IMR-90 (cell line): ENCODE measurements at places on chromosomes 16 and 17. TPM values are rescaled to one million over a fixed set of nuclear protein-coding genes. Genes with fewer than 3 reads are reported as not detected.

DNA sequence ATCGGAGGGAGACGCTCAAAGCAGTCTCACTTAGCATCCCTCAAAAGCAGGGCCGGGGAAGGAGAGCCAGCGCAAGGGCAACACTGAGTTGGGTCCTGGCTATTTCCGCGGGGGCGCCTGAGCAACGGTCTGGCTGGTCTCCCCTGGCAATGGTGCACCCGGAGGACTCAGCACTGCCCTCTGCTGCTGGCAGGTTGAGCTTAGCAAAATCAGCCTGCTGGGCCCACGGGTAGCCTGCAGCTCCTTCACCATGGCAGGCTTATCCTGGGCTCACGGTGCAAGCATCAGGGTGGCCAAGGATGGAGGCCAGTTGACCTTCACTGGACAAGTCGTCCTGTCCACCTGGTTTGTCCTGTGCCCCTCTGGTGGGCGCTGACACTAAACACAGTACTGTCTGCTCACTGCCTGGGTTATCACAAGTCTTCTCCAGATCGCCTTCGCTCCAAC, 14.4 kb upstream of the ALDH3A1 start:
- peak; percentile 59 for DNase-seq

DNA sequence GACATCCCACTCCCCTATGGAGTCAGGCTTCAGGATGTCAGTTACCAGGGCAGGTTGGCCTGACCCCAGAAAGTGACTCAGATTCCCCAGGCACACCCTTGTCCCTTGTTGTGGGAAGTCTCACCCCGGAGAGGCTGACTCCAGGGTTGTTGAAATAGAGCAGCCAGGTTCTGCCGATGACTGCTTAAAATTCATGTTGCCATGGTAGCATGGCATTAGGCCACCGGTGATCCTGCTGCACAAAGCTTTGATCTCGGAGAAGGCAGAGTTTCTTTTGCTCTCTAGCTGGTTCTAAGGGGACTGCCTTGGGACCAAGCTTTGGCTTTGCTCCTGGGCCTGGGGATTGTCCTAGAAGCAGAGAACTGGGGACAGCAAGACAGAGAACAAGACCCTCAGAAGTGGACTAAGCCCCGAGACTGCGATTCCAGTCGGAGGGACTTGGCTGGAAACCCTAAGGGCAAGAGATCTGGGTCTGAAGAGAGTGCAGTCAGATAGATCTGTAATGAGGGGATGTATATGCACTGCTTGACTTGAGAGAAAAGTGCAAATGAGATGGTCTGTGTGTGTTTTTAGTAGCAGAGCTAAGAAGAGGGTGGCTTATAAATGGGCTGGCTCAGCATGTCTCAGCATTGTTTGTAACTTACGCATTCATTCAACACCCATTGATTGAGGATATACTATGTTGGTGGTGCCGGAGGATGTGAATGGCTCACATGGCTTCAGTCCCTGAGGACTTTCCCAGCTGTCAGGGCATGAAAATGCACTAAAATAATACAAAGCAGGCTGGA, 106.9 kb downstream of the RGS9 start:
- peak; percentile 24 for DNase-seq

- no peak for DNase-seq
These were observed 617 bp upstream of the VTN start for GRCh38 chr17:28370744-28371103.

IRX5 gene
- not detected in 2 replicates for total RNA-seq

DNA sequence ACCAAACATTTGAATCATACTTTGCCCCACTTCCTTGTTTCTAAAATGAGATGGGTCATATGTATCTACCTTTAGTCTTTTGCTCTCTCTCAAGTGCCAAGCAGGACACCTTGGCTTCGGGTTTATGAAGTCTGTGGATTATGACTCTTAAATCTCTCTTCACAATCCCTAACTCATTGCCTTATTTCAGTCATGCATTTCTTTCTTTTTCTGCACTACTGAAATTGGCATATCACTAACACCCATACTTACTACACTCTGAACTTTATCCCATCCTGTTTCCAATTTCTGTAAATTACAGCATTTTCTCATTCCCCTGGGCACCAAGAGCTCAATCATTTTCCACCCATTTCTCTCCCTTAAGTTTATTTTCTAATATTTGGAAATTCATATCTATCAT, 42.0 kb downstream of the ABCA9 start:
- no peak for DNase-seq

DNA sequence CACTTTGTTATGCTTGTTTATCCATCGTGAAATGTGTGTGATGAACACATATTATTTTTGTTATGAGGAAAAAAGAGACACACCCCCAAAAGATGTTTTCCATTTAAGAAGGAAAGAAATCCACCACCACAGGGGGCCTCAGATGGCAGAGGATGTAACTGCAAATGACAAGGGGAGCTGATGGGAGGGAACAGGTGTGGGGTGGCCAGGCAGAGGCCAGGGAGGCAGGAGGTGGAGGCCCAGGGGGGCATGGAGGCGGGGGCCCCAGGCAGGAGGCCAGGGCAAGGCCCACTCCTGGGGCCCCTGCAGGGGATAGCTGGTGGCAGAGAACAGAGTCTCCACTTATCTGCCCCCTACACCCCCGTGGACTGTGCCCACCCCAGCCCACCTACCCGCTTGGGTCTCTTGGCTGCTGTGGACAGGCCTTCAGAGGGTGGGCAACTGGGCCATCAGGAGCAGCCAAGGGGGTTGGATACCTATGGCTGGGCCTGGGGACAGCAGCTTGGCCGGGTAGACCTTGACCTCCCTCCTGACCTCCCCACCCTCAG, 28.0 kb downstream of the PPL start:
- DNase-seq = no peak

PABPN1L gene
- not detected in 2 replicates for total RNA-seq

- peak; percentile 4 for DNase-seq
These were observed 489.9 kb upstream of the CDH5 start for GRCh38 chr16:65876624-65877023.

SAMD14 gene
- total RNA-seq = 1.4 TPM in 2 replicates

CDK5R1 gene
- total RNA-seq = 0.36 and 0.56 TPM in 2 replicates

DNA sequence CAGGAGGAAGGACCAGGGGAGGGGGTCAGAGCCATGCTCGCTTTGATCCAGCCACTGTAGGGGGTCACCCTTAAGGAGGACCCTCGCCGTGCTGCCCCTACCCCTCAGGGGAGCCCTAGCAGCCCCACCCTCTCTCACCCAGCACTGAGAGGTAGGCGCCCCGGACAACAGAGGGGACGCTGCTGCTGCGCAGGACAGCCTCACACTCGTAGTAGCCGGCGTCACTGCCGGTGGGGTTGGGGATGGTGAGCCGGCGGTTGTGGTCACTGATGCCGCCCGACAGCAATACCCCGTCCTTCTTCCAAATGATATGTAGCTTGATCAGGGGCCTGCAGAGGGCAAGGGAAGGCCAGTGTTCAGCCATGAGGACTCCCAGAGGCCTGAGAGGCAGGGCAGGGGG, 126.0 kb upstream of the CDC42EP4 start:
- no peak for DNase-seq

TP53TG3 gene
- not detected in 2 replicates for total RNA-seq

DNA sequence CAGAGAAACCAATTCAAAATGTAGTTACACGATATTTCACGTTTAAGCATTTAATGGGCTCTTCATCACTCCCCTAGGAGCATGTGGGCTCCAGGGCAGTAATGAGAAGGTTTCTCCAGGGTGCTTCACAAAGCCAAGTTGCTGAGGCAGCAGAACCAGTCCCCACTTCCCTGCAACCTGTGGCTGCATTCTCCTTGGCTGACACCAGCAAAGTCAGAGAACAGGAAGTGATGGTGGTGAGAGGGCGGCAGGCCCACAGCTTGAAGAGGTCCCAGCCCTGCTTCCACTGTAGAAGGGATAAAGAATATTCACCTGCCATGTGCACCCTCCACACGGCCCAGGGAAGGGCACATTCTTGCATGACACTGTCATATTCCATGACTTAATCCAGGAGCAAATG, 133.2 kb downstream of the CBLN1 start:
- DNase-seq = no peak
